Umbilical cord (tissue), 2 donors: ENCODE measurements at places on chromosomes 7 and 10.

DNA sequence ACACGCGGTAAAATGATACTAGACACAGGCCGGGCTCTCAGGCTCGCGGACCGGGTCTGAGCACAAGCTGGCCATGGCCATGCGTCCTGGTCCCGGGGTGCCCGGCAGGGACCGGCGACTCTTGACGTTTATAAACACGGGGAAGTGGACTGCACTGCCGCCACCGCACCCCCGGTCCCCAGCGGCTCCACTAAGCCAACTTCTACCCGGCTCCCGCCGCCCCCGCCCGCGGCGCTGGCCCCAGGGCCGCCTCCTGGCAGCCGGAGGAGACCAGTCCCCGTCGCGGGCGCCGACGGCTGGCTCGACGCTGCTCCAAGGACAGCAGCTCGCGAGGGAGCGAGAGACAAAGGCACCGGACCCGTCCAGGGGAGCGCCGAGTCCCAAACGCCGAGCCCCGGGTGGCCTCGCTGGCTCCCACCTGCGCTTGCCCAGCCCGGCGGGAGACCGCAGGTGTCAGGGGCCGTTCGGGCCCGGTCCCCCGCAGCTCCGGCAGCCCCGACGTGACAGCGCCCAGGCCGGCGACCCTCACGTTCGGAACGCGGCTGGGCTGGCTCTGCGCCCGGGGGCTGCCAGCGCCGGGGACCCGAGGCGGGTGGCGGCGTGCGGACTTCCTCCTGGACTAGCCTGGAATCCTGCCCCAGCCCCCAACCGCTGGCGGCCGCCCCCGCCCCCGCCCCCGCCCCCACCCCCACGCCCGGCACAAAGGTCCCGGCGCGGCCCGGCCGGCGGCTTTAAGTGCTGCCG lies 517 bp downstream of the ITGB1 start:
- peak; percentile 51 for DNase-seq

- no peak for DNase-seq
These were observed 3.4 kb upstream of the SLC18A2 start for GRCh38 chr10:117237401-117237991.

DNA sequence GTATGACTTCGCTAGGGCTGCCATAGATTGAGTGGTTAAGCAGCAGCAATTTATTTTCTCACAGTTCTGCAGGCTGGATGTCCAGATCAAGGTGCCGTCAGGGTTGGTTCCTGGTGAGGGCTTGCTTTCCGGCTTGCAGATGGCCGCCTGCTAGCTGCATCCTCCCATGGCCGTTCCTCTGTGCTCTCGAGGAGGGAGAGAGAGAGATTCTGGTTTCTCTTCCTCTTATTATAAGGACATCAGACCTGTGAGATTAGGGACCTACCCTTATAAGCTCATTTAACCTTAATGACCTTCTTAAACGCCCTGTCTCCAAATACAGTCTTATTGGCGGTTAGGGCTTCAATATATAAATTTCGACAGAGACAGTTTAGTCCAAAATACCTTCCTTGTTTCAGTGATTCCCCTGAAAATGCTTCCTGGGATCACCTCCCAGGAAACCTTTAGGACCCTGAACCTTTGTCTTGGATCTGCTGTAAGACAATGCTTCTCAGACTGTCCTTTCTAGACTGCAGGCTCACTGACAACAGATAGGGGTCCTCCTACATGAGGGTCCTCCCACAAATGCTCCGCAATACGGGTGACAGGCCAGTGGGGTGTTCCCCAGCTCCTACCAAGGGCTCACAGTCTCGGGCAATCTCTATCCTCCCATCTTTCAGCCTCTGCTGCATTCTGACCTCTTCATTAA lies 82.5 kb upstream of the BAIAP2L1 start:
- DNase-seq, result no peak

GRCh38 chr10:89520706-89521105 lies 14.7 kb downstream of the SLC16A12 start:
- peak; percentile 81 for DNase-seq

- peak; percentile 31 for DNase-seq
These were observed 24.5 kb upstream of the GTF2IRD1 start for GRCh38 chr7:74429153-74429747.

DNA sequence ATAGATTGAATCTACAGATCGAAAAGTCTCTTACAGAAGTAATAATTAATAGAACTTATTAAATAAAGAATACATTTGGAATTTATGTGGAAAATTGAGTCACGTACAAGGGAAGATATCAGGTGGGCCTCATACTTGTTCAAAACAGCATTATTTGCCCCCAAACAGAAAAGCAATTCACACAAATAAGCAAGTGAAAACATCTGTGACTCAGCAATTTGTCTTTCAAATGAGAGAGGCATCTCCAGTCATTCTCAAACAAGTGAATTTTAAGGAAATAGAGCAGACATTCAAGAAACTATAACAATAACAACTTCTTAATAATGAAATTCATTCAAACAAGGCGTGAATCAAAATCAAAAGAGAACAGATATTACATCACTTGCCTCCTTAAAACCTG lies 50.1 kb downstream of the SEMA3A start:
- DNase-seq, result no peak

- no peak for DNase-seq
These were observed 4.3 kb downstream of the GPR22 start for GRCh38 chr7:107474104-107474521.

DNA sequence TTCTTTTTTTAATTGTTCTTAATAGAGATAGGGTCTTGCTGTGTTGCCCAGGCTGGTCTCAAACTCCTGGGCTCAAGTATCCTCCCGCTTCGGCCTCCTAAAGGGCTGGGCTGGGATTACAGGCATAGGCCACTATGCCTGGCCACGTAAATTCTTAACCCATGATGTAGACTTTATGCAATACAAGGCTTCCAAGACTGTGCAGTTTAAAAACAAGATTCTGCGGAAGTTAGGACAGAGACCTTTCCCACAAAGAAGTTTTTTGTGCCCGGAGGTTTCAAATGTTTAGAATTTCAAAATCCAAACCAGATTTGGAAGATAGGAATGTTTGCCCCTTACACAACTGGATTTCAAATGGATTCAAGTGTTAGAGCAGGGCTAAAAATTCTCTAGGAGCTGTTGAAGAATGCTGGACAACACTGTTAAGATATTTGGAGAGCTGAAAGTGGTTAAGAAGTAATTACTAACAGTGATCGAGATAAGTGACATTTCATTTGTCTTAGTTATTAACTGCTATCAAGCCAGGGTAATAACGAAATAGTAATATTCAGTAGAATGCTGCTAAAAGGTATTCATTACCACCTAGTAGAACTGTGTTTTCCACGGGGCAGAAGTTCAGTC lies 7.4 kb downstream of the APBB1IP start:
- no peak for DNase-seq

DNA sequence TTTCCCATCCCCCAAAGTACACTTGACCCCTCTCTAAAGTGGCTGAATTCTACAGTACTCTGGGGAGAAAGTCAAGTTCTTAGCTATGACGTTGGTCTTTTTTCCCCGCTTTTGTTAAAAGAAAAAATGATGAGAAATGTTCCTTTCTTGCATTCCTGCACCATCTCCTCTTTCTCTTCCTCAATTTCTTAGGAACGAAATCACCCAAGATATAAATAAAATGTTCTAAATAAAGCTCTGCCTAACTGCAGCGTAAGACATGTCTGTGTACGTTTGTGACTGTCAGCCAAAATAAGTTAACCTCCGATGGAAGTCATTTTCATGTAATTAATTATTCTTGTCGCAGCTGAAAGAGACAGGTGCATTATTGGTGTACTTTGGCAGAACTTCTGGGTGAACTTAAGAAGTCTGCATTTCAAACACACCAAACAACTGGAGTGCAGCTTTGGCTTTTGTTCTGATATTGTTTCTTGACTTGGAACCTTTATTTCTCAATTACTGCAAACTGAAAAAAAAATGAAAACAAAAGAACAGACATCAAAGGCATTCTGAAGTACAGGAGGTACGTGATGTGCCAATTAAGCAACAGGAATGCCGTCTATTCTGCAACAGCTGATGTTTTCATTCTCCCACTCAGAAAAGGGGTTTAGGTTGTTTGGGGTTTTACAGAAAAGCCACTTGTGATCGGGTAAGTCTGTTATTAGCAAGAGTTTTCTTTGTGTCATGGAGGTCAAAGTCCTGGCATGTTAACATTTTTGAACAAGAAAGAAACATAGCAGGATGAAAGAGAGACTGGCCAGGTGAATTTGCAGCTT lies 82.4 kb upstream of the SDK1 start:
- DNase-seq, result peak; percentile 32

DNA sequence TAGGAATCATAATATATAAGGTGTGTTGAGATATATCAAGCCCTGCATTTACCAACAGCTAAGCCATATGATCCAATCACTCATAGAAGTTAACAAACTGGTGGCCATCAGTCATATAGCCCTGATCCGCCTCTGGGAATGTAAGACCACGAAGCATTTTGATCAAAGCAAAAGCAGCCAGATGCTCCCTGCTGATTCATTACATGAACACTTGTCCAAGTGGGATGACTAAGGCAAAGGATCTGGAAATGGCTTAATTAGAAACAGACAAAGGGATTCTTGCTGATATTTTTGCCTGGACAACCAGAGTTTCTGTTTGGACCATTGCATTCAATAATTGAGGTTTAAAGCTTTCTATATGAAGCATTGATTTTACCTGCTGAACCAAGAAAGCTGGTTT lies 535.5 kb downstream of the GPAM start:
- DNase-seq, result peak; percentile 37

- DNase-seq, result peak; percentile 16
These were observed 11.9 kb upstream of the OPTN start for GRCh38 chr10:13087986-13088618.

DNA sequence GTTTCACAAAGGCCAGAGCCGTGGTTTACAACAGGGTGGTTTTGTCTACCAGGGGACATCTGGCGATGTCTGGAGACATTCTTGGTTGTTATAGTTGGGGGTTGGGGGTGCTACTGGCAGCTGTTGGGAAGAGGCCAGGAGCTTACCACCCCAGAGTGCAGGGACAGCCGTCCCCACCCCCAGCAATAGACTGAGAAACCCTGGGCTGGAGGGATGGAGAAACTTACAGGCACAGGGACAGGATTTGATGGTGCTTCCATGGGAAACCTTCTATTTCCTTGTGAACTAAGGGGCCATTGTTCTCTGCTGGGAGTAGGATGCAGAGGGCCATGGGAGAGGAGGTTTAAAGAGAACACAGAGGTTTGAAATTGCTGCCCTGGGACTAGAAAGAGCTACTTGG lies 10.9 kb downstream of the ADCK2 start:
- DNase-seq, result no peak

GRCh38 chr10:77513220-77513619 lies 124.4 kb downstream of the KCNMA1 start:
- DNase-seq, result no peak

DNA sequence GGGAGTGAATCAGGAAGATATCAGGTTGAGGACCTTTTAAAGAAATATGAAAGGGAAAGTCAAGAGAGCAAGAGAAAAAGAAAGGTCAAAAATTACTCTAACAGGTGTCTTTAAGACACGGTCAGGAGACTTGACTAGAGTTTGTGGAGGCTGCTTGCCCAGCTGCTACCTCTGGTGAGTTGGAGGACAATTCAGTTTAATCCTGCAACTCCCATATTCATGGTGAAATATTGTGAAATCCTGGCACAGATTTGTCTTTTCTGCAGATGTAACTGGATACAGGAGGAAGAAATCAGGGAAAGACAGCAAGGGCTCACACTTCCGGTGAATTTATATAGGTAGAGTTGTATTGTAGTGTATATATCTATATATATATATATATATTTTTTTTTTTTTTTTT lies 93.5 kb downstream of the AKAP9 start:
- DNase-seq, result no peak

DNA sequence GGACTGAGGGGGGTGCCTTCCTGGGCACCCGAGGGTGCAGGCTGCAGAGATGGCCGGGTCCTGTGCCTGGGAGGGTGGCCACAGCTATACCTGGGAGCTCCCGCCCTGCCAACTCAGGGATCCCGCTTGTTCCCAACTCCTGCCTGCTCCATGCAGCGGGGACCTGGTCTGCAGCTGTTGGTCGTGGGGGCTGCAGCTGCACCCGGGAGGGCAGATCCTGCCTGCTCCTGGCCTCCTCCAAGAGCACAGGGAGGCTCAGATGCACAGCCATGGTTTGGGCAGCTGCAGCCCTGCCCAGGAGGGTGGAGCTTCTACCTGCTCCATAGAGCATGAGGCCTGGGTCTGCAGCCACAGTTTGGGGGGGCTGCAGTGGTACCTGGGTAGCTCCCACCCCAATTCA lies 13.3 kb upstream of the TCTN3 start:
- no peak for DNase-seq

DNA sequence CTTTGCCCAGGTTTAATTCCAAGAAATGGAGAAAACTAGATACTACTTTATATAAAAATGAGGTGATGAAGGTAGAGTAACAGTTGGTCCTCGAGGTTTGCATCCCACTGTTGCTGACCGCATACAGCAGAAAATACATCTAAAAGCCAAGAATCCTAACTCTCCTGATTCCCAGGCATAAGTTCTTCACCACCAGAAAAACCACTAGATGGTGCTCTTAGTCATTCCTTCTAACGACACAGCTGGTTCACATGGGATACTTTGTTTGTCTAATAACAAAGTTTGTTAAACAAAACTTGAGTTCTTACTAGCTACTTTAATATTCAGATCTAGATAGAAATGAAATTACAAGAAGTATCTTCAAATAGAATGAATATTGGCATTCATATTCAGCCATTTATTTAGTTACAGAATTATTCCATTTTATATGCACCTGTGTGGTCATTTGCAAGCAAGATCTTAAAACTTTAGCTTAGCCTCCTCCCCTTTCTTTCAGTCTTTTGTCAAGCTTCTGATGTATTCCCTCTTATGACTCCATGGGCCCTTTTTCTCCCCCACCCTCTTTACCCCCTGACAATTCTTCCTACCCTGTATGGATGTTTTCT lies 54.1 kb upstream of the CYP26C1 start:
- peak; percentile 65 for DNase-seq

GRCh38 chr10:87757685-87758084 lies 60.3 kb downstream of the ATAD1 start:
- no peak for DNase-seq

- DNase-seq, result no peak
These were observed 275.9 kb upstream of the PLPP4 start for GRCh38 chr10:120181154-120181553.

DNA sequence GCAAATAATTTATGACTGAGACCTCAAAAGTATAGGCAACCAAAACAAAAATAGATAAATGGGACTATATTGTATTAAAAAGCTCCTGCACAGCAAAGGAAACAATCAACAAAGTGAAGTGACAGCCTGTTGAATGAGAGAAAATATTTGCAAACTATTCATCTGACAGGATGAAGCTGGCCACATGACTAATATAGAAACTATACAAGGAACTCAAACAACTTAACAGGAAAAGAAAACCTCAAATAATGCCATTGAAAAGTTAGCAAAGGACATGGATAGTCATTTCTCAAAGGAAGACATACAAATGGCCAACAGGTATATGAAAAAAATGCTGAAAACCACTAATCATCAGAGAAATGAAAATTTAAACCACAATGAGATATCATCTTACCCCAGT lies 245.1 kb downstream of the STK31 start:
- DNase-seq, result no peak
